ENCODE measurements at places on chromosomes 6 and 20.
A peak's percentile ranks its signal among the peaks of the same experiment; 100 is the strongest.

- no peak for DNase-seq
Observed at GRCh38 chr20:58300321-58300720, 9.2 kb upstream of the RAB22A start.

- DNase-seq = peak; percentile 18
Observed at GRCh38 chr20:19047040-19047950, 165.1 kb upstream of the SLC24A3 start.

DNA sequence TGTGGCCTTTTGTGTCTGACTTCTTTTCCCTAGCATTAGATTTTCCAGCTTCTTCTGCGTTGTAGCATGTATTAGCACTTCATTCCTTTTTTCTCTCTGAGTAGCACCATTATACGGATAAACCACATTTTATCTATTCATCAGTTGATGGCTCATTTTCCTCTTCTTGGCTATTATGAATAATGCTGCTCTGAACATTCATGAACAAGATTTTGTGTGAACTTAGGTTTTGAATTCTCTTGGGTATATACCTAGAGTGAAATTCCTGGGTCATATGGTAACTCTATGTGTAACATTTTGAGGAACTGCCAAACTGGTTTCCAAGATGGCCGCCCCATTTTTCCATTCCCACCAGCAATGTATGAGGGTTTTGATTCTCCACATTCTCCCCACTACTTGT lies 28.7 kb downstream of the SLC22A16 start:
- no peak for DNase-seq

GRCh38 chr6:43891072-43891870 lies 121.3 kb downstream of the VEGFA start:
- DNase-seq = no peak

DNA sequence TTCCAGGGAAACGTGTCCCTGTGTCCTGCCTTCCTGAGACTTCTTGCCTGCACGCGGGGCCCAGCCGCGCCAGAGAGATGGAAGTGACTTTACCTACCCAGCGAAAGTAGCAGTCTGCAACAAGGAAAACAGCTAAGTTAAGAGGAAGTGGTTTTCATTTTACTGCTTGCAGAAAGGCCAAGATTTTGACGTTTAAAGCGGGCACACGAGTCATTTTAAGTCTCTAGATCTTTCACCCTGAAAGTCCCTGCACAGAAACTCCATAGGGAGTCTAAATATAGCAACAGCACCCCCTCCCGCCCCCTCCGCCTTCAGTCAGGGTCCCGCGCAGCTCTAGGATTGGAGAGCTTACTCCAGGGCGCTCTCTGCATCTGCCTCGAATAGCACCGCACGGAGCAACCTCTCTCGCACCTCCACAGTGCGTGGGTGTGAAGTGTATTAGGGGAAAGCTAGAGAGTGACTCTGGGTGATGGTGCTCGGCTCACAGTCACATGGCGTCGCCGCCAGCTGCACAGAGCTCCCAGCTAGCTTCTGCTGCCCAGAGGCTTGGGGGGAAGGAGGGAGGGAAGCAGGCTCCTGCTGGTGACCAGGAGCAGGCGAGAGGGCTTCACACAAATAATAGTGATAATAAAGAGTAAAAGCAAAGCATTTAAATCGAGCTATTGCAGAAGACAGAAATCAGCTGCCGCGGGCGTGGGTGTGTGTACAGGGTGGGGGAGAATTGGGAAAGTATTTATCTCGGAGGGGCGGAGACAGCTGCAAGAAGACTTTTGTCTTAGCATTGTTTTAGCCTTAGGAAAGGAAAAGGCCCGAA lies 1.8 kb upstream of the KCNQ5 start:
- DNase-seq = no peak
